Activated T-helper 17 cell treated with anti-CD3 and anti-CD28 coated beads, Interleukin-2, amount 50 U/mL, for 72 hours (primary cell): ENCODE measurements at places on chromosomes 3 and 15. TPM values are rescaled to one million over a fixed set of nuclear protein-coding genes. Genes with fewer than 3 reads are reported as not detected.

The TGM5 gene
- total RNA-seq = 0.48 TPM

The CTNNB1 gene
- total RNA-seq = 109 TPM

The GPR160 gene
- 15.4 TPM for total RNA-seq

The MUSTN1 gene
- total RNA-seq = not detected

The IQSEC1 gene
- 38.0 TPM for total RNA-seq

The LDHAL6B gene
- total RNA-seq = not detected

The CORO2B gene
- not detected for total RNA-seq

The SNTN gene
- total RNA-seq = not detected

The ZCWPW2 gene
- total RNA-seq = 0.22 TPM

The MCF2L2 gene
- 10.0 TPM for total RNA-seq

The VWA5B2 gene
- not detected for total RNA-seq

The HPS3 gene
- 24.0 TPM for total RNA-seq

The VPS39 gene
- 73.6 TPM for total RNA-seq

The IQCF5 gene
- total RNA-seq = not detected

The ADAMTS7 gene
- 1.2 TPM for total RNA-seq

The P2RY13 gene
- not detected for total RNA-seq

The SCN5A gene
- total RNA-seq = 0.85 TPM

The SH2D7 gene
- total RNA-seq = not detected

The ERICH6 gene
- total RNA-seq = not detected

The C15orf39 gene
- total RNA-seq = 32.3 TPM

The FGD5 gene
- total RNA-seq = 0.06 TPM

The CAPN3 gene
- total RNA-seq = 4.6 TPM

The SNRPN gene
- total RNA-seq = 38.5 TPM

The PP2D1 gene
- total RNA-seq = not detected

The MYL3 gene
- total RNA-seq = not detected

The GPR62 gene
- not detected for total RNA-seq

The CELSR3 gene
- 27.1 TPM for total RNA-seq

The RTP1 gene
- total RNA-seq = not detected

The EFCAB12 gene
- total RNA-seq = 1.7 TPM

The ADAMTS9 gene
- not detected for total RNA-seq

The CLDN1 gene
- total RNA-seq = 0.61 TPM

The HYAL1 gene
- total RNA-seq = 0.29 TPM

The OR5H6 gene
- not detected for total RNA-seq

The CKMT1B gene
- total RNA-seq = not detected

The CLDN18 gene
- not detected for total RNA-seq

The TMC3 gene
- not detected for total RNA-seq

The TMEM266 gene
- not detected for total RNA-seq

The EBLN2 gene
- total RNA-seq = 8.2 TPM

The SLC9C1 gene
- total RNA-seq = not detected

The MESP2 gene
- total RNA-seq = 0.15 TPM

The SHF gene
- total RNA-seq = 2.7 TPM

The KBTBD8 gene
- total RNA-seq = 13.1 TPM

The WDR93 gene
- 0.19 TPM for total RNA-seq

The LPP gene
- 92.4 TPM for total RNA-seq

The PDE8A gene
- 34.2 TPM for total RNA-seq

The XCR1 gene
- 0.04 TPM for total RNA-seq

The PARP15 gene
- 15.0 TPM for total RNA-seq

The ALPK3 gene
- total RNA-seq = 1.1 TPM

The PDCD6IP gene
- total RNA-seq = 209 TPM

The IMPG2 gene
- total RNA-seq = 0.43 TPM

The DCUN1D1 gene
- total RNA-seq = 37.0 TPM

The CCDC14 gene
- 48.4 TPM for total RNA-seq

The RETNLB gene
- total RNA-seq = not detected

The CALML4 gene
- total RNA-seq = 12.5 TPM
